Mucosa of gallbladder (tissue), 1 donor: ENCODE measurements at places on chromosomes 3 and 15. TPM values are rescaled to one million over a fixed set of nuclear protein-coding genes. Genes with fewer than 3 reads are reported as not detected.

DNA sequence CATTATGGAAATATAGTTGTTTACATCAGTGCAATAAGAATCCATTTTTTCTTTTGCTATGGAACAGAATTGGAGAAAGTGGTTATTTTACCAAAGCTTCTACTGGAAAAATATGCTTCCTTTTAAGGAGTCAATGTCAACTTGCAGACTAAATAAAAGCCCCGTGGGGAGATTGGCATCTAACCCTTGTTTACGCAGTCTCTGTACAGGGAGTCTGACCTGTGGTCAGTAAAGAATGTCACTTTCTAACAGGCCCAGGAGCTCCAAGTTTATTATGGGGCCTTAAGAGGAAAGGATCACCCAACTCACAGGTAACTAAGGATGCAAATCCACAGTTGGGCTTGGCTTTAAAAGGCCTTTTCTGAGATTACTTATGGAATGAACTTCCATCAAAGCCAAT lies 1751.2 kb downstream of the SI start:
- DNase-seq = no peak

GRCh38 chr3:32316319-32316718 lies 75.3 kb upstream of the CMTM7 start:
- DNase-seq = no peak

The MOBP gene
- 0.14 TPM for total RNA-seq

The P2RY12 gene
- total RNA-seq = 7.6 TPM

The CTNNB1 gene
- 380 TPM for total RNA-seq

DNA sequence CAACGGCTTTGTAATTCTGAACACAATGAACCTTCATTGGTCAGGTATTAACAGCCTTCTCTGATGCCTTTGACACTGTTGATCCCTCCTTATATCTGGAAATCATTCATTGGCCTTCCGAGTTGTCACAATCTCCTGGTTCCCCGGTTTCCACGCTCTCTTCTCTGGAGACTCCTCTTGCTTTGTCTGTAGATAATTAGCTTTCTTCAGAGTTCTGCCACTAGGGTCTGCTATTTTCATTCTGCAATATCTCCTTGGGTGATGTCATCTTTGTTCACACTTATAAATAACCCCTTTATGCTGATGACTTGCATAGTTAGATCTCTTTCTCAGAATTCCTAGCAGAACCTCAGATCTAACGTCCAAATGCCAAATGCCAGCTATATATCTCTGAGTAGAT lies 583.8 kb upstream of the ZNF717 start:
- no peak for DNase-seq

GRCh38 chr3:72347819-72348319 lies 500.4 kb downstream of the SHQ1 start:
- DNase-seq = peak; percentile 70

- peak; percentile 24 for DNase-seq
Measured at GRCh38 chr3:40847551-40847992, 322.8 kb downstream of the ZNF621 start.

The ADAMTS17 gene
- 3.6 TPM for total RNA-seq

The LAMB2 gene
- total RNA-seq = 733 TPM

- no peak for DNase-seq
Measured at GRCh38 chr3:152842413-152842812, 7.5 kb downstream of the P2RY1 start.

- no peak for DNase-seq
Measured at GRCh38 chr3:169905404-169905803, 6.0 kb upstream of the SAMD7 start.

- no peak for DNase-seq
Measured at GRCh38 chr3:159593927-159594605, 394.6 kb upstream of the IL12A start.
